Activated T-helper 1 cell treated with Interleukin-2 at 50 U/mL for 16 hours (primary cell): ENCODE measurements at places on chromosomes 7 and 10.

DNA sequence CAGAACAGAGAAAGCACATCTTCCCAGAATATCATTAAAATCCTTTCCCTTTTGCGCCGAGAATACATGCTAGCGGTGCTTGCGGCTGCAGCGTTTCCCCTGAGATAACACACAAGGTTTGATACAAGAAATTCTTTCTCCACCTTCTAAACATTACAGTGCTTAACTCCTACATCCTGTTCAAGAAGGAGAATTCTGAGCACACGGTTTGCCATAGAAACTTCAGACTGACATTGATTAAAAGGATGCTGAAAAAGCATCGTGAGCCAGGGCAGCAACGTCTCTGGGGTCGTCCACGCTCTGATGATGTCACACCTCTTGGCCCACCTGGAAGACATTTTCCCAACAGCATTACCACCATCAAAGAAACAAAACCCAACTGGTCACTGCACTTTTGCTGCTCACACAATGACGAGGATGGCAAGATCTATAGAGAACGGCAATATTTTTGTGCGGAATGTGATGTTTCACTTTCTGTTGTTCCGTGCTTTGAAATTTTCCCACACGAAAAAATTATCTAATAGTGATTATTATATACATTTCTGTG, 27.0 kb upstream of the PRSS1 start:
- DNase-seq: no peak

DNA sequence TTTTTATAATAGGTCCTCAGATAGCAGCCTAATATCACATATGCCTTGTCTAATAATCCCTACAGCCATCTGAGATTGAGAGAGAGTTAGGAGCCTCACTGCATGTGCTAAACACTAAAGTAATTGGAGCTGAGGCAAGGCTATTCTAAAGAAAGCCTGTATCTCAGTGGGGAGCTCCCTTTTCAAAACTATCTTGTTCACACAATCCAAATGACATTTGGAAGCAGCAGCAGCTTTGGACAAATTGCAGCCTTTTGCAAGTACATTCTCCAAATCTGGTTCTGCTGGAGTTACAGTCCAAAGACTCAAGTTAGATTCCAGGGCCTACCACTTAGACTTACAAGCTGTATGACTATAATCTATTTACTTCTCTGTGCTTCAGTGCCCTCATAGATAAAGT, 104.5 kb downstream of the MACC1 start:
- no peak for DNase-seq

DNA sequence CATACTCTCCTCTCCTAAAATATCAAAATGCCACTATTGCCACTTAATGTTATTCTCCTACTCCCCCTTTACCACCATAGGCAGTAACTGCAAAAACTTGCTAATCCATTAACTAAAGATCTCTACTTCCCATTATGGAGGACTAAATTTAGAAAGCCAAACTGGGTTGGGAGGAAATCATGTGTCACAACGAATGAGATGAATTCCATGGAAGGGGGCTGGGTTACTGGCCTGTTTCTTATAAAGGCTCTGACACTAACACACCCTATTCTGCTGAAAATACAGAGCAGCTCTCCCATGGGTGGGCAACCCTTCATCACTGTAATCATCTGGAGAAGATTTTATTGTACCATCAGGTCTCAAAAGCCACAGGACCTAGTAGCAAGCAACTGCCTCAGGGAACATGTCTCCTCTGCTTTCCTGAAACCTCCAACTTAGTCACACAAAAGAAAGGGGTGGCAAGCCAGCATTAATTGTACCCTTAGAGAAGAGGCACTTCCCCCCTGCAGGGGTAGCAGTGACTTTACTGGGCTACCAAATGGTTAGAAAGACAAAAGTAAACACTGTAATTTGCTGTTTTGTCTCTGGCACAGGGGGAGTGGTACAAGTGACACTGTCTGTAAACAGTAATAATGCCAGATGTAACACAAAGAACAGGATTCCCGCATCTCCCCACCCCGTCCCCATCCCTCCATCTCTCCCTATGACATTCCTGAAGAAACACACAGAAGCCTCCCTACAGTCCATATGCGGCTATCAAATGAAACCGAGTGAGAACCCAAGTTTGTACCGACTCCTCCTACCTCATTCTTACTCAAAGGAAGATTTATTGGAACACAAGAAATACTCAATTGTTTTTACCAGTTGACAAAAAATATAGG, 81.6 kb downstream of the ARMH3 start:
- no peak for DNase-seq

DNA sequence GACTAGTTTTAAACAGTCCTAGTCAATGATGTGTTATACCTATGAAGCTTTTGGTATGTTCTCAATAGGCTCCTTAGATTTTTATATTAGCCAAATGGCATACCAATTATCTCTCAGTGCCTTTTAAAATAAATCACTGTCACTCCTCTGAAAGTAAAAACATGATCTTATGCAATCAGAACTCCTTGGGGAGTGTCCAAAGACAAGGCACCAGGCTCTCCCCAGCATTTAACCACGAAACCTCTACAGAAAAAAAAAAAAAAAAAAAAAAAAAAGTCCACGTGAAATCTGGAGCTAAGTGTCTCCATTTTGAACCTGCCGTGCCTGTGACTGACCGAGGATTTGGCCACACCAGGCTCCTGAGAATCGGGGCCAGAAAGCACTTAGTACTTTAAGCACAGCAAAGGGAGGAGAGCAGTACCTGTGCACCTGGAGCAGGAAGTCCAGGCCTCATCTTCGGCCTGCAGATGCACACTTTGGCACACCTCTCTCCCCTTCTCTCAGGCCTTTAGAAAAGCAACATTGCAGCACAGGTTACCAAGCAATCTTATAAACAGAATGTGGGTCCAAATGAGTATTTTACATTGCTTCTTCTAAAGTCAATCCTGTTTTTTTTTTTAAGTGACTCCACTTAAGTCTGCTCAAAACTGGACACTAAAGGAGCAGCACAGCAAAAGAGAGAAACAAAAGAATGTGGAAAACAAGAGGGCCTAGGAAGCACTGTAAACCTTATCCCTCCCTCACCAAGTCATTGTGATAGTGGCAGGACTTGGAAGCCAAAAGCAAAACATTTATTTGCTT, 1.5 kb downstream of the FAM13C start:
- DNase-seq: no peak

- no peak for DNase-seq
Observed at GRCh38 chr10:126586128-126586527, 84.4 kb downstream of the C10orf90 start.

DNA sequence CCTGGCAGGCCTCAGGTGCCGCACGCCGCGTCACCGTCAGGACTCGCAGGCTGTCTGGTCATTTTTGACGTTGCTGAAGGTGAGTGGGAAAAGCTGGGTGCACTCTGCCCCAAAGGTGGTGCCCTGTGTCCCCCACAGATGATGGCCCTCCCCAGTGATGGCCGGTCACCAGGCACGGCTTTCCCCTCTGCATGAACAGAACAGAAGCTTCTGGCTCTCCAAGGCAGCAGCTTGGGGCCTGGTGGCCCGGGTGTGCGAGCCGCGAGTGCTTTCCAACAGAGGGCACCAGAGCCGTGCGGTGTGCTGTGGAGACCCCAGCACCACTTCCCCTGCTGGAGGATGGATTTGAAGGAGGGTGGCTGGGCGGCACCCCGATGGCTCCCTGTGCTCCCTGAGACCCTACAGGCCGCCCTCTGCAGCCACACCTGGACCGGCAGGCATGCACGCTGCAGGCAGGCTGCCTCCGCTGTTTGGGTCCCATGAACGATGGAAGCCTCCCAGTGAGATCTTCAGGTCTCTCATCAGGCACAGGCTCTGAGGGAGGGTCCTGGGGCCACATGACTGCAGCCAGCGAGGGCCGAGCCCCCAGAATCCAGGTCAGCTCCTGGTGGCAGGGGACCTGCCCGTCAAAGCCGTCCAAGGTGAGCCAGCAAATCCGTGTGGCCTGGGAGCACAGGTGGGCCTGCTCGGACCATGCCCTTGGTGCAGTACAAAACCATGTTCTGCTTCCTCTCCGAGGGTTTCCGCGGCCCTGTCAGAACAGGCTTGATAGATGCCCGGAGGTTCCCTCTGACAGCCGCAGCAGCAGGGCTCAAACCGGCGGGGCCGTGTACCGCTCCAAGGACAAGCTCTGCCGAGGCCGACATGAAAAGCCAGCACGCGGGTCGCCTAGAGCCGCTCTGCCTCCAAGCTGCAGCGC, 195.4 kb downstream of the EBF3 start:
- no peak for DNase-seq
